Coronary artery (tissue), 2 donors: ENCODE measurements at places on chromosomes 16 and 17.

DNA sequence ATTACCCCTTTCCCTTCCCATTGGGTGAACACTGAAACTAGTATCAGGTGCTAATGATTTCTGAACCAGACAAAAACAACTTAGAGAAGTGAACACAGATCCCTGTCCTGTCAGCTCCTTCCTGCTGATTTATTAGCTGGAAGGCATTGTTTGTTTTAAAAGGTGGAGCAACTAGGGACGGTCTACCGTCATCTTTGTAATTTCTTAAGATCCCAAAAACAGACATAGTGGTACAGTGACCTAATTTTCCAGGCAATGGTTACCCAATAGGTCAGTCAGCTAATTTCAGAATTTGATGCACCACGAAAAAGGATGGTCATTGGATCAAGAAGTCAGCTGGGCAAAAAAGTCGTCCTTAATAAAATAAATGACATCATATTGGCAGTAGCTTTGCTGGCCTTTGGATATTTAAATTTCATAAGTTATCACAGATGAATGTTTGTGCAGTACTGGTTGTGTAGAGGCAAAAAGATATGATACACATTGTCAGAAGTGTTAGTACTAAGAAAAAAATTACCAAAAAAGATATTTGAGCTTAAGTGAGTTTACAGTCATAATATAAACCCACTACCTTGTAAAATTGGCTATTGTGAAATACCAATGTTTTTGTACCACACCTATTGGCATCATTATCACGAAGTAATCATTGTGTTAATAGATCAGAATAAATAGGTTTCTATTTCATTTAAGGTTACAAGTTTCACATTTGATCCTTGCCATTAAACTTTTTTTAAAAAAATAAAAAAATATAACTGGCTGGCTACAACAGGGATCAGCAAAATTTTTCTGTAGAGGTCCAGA lies 27.2 kb upstream of the KCNJ16 start:
- no peak for DNase-seq

DNA sequence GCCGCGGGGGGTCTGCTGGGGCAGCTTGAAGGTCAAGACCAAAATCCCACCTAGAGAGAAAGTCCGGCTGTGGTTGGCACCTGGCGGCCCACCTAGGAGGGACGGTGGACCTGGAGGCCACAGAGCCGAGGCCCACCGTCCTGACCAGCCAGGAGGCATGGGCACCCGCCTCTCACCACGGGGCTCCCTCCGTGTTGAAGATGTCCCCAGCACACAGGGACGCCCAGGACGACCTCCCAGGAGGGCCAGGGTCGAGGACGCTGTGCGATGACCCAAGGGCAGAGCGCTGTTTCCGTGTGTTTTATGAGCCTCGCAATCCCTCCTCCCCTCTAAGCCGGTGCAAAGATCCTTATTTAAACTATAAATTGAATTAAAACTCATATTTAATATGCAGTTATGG lies 131.2 kb downstream of the C16orf95 start:
- DNase-seq, result no peak

DNA sequence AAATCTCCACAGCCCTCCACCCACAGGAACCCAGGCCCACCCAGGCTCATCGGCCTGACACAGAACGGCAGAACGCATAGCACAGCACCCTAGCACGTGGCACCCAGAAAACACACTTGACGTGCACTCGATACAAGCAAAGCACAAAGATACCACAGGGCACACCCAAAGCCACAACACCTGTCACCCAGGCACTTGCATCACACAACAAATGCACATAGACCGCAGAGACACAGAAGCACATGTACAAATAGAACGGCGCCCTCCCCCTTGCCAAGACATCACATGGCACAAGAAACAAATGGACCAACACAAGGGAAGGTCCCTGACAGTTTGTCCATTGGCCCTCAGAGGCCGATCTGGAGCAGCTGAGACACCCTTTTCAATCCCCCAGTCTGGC lies 147.7 kb upstream of the WSCD1 start:
- DNase-seq, result no peak

DNA sequence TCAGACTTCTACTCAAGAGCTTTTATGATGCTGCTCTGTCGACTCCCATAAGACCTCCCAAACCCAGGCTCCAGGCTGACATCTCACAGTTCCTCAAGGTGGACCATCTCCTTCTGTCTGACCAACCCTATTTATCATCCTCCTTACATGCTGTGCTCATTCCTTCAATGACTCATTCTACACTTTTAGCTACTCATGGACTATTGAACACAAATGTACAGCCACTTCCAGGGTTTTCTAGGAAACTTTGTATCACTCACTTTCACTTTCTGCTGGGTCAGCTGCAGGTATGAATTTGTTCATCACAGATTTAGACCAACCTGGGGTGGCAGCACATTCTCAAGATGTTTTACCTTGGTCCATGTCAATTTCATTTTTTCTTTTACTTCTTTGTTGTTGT lies 162.4 kb upstream of the FAM20A start:
- no peak for DNase-seq

- DNase-seq, result peak; percentile 76
These were observed 17.3 kb downstream of the GRB7 start for GRCh38 chr17:39754958-39755553.

GRCh38 chr17:68182940-68183551 lies 64.8 kb upstream of the AMZ2 start:
- no peak for DNase-seq

DNA sequence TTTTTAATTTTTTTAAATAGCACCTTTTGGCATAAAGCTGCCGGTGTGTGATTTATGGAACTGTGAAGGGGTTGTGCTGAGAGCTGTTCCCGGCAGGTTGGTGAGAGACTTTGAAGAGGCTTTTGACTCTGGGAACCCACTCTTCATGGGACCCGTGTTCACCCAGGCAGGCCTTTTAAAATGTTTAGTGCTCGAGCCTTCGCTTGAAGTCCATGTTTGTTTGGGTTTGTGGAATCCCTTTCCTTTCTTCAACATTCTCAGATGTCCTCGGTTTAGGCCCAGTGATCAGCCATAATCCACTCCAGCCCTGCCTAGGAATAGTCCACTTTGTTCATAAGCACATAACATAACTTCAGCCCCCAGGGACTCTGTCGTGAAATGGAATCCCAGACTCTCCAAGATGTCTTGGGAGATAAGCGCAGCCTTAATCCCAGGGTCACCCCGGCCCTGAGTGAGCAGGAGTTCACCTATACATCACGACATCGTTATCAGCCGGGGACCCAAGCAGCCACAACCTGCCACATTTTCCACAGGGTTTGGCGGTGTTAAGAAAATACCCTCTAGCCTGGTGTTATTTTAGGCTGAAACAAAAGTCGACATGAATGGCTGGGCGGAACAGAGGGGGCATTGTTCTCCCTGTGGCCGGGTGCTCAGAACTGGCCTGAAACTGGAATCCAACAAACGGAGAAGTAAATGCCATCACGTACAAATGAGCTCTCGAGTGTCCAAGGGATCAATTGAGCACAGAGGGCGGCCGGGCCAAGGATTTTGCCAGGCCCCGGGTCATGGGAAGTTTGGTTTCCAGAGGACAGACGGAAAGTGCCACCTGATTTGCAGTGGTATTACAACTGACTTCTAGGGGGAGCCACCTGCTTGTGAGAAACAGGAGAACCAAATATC lies 145.7 kb upstream of the IRX3 start:
- DNase-seq, result no peak

DNA sequence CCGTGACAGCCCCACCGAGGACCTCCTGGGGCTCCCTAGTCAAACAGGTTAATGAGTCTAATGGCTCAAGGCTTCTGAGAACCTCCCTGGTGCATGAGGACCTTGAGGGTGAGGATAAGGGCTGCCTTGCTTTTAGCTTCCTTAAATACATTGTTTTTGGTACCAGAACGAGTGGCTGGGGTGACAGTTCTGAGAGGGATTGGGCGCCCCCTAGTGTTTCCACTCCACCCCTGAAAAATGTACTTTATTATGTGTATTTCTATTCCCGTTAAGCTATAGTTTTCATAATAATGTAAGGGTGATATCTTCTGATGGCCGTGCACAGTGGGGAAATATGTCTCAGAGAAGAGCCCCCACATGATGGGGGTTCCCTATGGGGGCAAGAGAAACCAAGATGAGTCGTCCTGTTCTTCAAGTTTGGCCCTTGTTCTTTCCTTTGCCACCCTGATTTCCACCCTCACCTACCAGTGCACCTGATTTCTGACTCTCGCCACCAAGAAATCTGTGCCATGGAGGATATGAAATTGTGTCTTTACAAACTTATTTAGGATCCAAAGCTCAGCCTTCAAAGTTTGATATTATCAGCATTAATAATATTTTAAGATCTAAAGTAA lies 14.5 kb upstream of the VWA3A start:
- no peak for DNase-seq

DNA sequence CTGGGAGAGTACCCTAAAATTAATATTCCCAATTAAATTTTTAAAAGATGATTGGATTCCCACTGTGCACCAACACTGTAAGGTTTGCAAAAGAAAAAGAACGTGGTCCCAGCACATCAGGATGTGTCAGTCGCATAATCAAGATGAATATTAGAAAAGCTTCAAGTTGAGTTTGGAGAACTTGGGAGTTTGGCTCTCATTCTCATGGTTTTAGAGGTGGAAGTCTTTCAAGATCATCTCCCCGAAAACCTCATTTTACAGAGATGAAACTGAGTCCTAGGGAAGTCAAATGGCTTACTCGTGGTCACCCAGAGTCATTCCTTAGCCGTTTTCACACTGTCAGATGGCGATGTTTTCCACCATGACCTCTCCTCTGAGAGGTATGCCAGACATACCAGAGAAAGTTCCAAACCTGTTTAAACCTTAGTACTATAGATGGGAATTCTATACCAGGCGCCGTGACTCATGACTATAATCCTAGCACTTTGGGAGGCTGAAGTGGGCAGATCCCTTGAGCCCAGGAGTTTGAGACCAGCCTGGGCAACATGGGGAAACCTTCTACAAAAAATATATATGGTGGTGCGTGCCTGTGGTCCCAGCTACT lies 1.2 kb downstream of the SEC14L1 start:
- no peak for DNase-seq
